ENCODE measurements at places on chromosomes 16 and 17.
A peak's percentile ranks its signal among the peaks of the same experiment; 100 is the strongest.

DNA sequence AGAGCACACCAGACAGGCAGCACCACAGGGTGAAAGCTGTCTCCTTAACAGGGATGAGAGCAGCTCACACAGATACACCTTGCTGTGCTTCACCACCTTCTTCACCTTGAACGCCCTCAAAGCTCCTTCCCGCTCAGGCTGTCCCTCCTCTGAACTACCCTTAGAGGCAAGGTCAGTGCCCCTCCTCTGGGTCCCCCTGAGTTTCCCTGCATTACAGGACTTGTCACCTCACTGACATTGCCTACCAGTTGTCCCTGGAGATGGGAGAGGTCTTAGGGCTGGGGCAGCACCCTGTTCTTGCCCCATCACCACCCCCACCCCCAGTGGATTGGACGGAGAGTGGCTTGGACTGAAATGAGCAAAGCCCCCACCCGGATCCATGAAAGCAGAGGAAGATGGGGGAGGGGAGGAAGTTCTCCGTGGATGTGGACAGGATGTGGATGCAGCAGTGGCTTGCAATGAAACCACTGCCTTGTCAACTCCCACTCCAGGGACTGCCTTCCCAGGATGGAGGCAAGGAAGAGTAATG, 73.2 kb upstream of the CDH5 start:
- DNase-seq = no peak

GRCh38 chr16:56607109-56607618, 1.2 kb upstream of the MT2A start:
- peak; percentile 59 for DNase-seq

GRCh38 chr16:85819771-85820170, 20.3 kb downstream of the COX4I1 start:
- DNase-seq = no peak

DNA sequence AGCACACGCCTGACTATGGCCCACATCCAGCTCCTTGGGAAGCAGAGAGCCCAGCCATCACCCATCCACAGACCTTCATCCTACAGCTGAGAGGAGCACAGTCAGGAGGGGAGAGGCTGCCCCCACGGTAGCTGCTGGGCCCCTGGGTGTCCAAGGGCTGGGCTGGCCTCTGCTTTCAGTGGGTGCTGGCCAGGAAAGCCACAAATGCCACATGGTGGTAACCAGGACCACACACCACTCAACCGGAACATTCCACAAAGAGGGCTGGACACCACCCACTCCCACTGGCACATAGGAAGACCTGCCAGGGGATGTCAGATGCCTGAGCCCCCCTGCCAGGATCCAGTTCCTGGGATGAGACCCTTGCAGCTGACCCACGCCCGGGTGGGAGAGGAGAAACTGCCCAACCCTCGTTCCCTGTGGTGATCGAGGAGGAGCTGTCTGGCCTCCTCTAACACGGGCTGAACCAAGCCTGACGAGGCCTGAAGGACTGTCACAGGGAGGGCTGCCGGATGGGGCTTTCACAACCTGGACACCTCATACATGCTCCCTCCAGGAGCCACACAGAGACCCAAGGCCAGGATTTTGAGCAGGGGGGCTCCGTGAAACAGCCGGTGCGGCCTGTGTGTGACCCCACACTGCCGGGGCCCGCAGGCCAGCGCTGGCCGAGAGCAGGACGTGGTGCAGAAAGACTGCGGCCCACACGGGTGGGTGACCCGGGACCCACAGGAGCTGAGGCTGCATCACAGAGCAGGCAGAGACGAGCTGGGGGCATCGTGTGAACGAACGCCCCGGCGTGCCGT, 30.7 kb downstream of the PIEZO1 start:
- no peak for DNase-seq

GRCh38 chr17:45782889-45783592, 1.1 kb upstream of the CRHR1 start:
- peak; percentile 56 for DNase-seq

DNA sequence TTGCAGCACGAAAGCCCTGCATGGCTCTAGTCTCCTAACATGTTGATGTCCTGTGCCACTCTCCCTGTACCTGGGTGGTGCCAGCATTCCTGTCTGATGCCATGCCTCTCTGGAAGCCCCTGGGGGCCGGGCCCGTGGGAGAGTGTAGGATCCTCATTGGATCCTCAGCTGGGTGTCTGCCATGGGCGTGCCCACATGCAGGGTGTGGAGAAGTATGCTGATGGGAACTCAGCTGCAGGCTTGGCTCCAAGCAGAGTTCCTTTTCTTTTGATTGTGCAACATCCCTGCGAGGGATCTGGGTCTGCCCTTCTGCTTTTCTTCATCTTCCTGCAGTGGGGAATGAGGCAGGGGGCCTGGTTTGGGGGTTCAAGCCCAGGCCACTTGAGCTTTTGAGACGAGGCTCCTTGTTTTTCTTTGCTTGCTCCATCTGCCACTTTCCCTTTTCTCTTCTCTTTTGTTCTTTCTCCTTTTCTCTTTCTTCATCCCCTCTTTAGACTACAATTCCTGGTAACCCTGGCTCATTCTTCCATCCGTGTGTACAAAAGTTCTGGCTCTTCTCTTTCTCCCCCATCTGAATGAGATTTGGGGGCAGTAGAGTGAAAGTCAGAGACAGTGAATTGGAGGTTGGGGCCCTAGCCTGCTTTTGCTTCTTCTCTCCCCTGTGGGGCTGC, 32.9 kb downstream of the KSR1 start:
- DNase-seq = no peak

- no peak for DNase-seq
These were observed 90.8 kb downstream of the DYNLRB2 start for GRCh38 chr16:80631581-80631980.

DNA sequence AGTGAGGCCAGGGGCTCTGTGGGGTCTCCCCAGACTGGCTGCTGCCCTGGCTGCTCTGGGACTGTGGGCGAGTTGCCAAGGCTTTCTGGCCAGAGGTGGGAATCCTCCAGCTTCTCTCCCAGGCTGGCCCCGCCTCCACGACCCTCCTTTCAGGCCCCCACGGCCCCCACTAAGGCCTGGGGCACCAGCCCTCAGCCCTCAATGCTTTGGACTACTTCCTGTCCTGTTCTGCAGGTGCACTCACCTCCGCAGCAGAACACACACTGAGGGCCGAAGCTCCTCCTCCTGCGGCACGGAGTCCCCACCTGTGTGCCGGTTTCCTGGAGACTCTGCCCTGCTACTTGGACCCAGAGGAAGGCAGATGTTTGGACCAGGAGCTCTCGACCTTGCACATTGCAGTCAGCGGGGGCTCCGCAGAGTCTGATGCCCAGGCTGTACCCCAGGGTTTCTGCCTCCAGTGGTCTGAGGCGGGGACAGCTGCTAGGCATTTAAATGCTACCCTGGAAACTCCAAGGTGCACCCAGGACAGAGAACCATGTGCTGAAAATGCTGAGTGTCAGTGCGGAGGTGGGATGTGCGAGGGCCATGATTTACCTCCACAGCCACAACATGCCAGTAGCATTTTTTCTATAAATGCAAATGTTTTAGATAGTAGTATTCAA, 223.8 kb downstream of the IRF8 start:
- DNase-seq = no peak

- DNase-seq = no peak
These were observed 665 bp downstream of the PLXDC1 start for GRCh38 chr17:39150795-39151149.

DNA sequence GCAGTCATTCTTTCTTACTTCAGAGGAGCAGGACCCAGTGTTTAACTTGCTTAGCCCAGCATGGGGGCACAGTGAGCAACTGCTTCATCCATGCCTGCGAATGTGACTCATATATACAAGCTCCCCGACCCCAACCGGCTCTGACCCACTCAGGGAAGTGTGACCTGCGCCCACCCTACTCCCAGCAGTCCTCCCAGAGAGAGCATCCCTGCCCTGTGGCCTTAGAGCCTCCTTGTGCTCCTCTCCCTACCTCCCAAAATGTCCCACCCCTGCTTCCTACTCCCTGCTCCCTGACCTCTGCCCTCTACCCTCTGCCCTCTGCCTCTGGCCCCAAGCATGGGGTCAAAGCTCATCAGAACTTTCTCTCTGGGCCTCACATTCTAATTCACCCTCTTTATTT, 46.9 kb upstream of the DLX4 start:
- DNase-seq = no peak

DNA sequence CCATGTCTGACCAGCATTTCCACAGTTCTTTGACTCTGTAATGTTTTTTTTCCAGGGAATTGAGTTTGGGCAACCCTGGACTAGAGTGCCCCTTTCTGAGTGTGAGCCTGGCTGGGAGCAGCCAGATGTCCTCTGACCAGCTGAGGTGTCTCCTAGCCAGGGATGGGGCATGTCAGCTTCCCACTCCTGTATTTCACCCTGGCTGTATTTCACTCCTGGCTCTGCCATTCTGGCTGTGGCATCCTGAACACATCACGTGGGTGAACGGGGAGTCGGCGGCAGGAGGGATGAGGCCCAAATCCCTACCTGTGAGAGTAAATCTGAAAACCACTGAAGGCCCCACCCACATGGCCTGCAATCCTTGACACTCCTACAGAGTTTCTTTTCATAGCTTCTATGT, 31.3 kb downstream of the KDM8 start:
- DNase-seq = no peak

DNA sequence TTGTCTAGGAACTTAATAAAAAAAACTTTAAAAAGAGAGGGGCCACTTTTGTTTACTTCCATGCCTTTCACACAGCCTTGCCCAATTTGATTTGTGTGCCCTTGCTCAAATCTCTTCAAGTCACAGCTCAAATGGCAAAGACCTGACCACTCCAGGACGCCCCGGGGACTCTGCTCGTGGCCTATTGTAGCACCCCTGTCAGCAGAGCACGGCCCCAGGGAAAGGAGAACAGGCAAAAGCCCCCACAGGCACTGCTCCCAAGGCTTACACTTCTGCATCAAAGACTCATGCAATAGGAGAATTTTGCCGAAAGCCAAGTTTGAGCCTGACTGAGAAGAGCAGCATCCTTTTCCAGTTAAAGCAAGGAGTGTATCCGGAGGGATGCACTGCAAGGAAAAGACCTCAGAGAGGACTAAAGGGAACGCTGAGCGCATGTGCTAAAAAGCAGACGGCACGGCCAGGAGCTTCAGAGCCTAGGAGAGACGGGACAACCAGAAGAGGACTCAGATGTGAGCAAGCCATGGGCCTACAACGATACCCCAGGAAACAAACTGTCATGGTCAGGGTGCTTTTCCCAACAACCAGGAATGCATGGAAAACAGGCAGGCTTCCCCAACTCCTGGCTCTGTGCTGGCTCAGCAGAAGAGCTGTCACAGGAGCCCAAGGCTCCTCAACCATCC, 8.2 kb downstream of the CREBBP start:
- DNase-seq = no peak

- DNase-seq = no peak
These were observed 86.4 kb downstream of the FOXL1 start for GRCh38 chr16:86664522-86665318.

DNA sequence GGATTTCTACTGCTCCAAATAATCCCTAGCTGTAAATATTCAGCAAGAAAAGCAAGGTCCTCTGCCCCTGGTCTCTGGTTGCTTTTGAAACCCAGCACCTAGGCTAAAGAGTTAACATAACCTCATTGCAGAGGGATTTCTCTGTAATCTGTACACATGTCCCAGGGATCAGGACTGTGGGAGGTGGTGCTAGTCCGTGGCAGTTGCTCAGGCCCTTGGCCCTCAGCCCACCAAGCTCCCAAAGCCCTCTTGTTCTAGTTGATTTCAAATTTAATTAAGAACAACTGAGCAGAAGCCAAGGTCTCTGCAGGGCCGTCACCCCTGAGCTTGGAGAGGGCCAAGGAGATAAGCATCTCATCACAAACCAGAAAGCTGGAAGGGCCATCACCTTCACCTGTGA, 181.1 kb downstream of the SOX9 start:
- no peak for DNase-seq

- peak; percentile 12 for DNase-seq
These were observed 452.1 kb downstream of the WWOX start for GRCh38 chr16:78551487-78552085.

DNA sequence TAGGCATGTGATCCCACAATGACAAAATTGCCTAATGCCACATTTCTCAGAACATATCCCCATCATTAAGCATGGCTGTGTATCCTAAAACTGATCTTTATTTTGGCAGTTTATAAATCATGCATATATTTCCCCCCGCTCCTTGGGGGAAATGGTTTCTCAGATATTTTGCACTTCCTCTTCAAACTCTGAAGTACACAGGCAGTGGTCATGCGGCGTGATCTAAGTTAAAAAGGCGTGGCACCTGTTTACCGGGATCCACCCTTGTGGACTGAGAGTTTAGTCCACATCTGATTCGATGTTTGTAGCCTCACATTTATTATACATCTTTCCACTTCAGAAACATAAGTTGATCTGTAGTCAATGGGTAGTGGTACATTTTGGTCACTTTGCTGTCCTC, 51.4 kb downstream of the USP10 start:
- no peak for DNase-seq

DNA sequence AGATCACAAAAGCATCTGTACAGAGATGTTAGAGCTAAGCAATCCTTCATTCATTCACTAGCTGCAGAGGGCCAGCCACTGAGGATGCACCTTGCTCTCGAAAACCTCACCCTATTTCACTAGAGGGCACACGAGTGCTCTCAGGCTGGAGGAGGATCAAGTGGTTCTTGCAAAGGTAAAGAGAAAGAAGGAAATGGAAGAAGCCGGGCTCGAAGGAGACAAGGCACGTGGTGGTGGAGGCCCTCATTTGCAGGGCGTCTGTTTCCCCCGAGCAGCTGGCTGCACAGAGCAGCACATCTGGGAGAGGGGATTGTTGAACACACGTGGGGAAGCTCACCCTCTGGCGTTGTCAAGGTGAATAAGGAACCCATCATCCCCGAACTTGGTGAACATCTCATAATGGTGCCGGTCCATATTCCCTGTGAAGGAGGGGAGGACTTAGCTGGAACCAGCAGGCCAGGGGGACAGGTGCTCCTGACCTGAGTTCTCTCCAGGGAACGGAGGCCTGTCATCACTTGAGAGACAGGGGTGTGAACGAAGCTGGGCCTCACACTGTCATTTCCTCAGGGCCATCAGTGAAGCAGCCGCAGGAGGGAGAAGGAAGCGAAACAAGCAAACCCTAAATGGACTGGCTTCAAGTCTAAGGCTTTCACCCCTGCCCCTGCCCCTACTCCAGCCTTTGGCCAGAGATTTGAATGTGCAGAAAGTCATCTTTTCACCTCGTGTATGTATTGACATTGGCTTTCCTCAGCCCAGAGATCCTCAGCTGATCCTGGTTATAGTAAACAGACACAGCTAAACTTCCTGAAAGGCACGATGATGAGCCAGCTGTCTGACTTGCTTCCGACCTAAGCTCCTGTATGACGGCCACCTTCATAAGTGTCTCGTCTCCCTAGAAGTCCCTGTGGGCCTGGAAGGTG, 27.6 kb downstream of the PRKAR1A start:
- DNase-seq = peak; percentile 28

- DNase-seq = no peak
These were observed 106.8 kb downstream of the GNAO1 start for GRCh38 chr16:56298116-56298515.

- DNase-seq = no peak
These were observed 103.9 kb downstream of the METRNL start for GRCh38 chr17:83183145-83183948.

DNA sequence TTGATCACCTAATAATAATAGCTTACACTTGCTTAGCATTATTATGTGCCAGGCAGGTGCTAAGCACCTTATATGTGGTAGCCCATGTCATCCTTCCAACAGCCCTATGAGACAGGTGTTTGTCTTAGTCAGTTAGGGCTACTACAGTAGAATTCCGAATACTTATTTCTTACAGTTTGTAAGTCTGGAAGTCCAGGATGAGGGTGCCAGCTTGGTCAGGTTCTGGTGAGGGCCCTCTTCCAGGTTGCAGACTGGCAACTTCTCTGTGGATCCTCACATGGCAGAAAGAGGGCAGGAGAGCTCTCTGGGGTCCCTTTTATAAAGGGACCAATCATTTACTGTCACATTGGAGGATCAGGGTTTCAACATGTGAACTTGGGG, 19.6 kb upstream of the MYH10 start:
- DNase-seq = no peak

GRCh38 chr17:8964801-8965393, 610 bp downstream of the PIK3R5 start:
- DNase-seq = no peak

Data from right kidney (tissue), 9 donors.